ENCODE measurements at places on chromosomes 11 and 22. TPM values are rescaled to one million over a fixed set of nuclear protein-coding genes. Genes with fewer than 3 reads are reported as not detected.

DNA sequence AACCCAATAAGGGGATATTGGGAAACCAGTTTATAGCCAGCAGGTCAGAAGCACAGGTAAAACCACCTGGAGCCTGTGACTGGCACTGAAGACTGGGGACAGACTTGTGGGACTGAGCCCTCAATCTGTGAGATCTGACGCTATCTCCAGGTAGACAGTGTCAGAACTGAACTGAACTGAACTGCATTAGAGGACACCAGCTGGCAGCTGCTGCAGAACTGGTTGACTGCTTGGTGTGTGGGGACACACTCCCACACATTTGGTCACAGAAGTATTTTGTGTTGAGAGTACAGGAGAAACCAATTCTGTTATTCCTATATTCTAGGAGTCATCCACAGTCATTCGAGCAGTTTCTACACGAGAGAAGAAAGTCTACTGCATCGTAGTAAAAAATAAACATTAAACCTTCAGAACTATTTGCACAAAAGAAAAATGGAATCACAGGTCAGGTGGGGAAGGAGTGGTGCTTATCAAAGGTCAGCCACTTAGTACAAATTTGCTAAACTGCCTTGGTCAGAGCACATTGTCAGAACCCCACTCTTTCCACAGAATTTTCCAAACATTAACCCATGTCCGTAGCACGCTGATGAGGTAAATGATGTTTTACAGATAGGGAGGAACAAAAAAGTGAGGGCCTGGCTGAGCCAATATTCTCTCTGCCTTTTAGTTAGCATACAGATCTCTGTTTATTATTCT, 77.2 kb downstream of the SIK3 start:
- DNase-seq = no peak
- no peak overlapping the region for H3K27ac ChIP-seq
- H3K4me3 ChIP-seq = no peak overlapping the region
- no peaks in the 10 kb centered on the region for H3K4me1 ChIP-seq
- H3K36me3 ChIP-seq = no peaks in the 10 kb centered on the region
- no peaks in the 10 kb centered on the region for H3K27me3 ChIP-seq

GRCh38 chr11:110883256-110883655, 171.0 kb upstream of the ARHGAP20 start:
- no peaks in the 10 kb centered on the region for H3K4me1 ChIP-seq
- no peak overlapping the region for H3K27ac ChIP-seq
- no peak overlapping the region for H3K4me3 ChIP-seq
- no peak for DNase-seq
- H3K36me3 ChIP-seq = no peaks in the 10 kb centered on the region
- H3K27me3 ChIP-seq = no peaks in the 10 kb centered on the region

- H3K4me3 ChIP-seq = no peak overlapping the region
- H3K36me3 ChIP-seq = peaks cover 33% of the 10 kb centered on the region
- no peaks in the 10 kb centered on the region for H3K4me1 ChIP-seq
- no peak for DNase-seq
- H3K27me3 ChIP-seq = no peaks in the 10 kb centered on the region
- H3K27ac ChIP-seq = no peak overlapping the region
These were observed 13.1 kb downstream of the ZDHHC24 start for GRCh38 chr11:66532784-66533183.

DNA sequence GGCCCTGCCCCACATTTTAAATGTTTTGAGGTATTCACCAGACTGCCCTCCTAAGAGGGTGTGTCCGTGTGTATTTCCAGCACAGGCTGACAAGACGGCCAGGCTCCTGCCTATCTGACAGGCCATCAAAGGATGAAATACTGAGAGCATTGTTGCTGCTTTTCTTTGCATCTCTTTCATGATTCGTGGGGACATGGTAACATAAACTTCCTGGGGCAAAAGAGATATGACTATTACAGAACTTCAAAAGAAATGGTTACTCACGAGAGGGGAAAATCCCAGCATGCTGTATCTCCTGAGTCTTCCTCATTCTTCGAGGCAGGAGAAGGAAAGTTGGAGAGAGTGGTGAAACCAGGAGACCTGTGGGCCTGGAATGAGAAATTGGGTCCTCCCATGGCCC, 10.3 kb upstream of the BIK start:
- H3K27me3 ChIP-seq = no peaks in the 10 kb centered on the region
- peaks cover 7% of the 10 kb centered on the region for H3K36me3 ChIP-seq
- no peak overlapping the region for H3K4me3 ChIP-seq
- H3K27ac ChIP-seq = no peak overlapping the region
- no peaks in the 10 kb centered on the region for H3K4me1 ChIP-seq

DNA sequence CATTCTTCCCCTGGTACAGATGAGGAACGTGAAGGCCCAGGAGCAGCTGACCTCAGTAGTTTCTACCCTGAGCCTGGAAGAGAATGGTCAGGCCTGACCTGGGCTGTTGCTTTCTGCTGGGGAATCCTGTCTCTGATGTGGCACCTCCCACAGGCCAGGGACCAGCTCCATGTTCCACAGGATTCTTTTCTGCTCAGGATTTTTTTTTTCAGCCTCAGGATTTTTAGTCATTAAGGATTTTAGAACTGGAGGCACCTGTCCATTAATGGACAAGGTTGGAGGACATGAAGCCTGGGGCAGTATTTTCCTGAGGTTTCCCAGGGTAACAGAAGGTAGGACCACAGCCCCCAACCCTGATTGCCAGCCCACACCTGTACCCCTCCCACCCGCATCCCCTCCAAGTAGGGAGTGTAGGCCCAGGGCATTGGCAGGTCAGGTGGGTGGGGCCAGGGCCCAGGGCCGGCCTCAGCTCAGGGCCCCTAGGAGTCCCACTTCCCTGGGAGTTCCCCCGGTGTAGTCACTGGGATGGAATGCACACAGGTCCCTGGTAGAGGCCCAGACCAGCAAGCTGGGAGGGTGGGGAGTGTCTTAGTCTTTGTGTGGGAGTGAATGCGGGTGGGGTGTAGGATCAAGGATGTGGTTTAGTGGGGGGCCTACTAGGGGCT, 16.1 kb downstream of the BIK start:
- no peak for DNase-seq
- no peaks in the 10 kb centered on the region for H3K4me1 ChIP-seq
- no peak overlapping the region for H3K4me3 ChIP-seq
- no peaks in the 10 kb centered on the region for H3K27me3 ChIP-seq

DNA sequence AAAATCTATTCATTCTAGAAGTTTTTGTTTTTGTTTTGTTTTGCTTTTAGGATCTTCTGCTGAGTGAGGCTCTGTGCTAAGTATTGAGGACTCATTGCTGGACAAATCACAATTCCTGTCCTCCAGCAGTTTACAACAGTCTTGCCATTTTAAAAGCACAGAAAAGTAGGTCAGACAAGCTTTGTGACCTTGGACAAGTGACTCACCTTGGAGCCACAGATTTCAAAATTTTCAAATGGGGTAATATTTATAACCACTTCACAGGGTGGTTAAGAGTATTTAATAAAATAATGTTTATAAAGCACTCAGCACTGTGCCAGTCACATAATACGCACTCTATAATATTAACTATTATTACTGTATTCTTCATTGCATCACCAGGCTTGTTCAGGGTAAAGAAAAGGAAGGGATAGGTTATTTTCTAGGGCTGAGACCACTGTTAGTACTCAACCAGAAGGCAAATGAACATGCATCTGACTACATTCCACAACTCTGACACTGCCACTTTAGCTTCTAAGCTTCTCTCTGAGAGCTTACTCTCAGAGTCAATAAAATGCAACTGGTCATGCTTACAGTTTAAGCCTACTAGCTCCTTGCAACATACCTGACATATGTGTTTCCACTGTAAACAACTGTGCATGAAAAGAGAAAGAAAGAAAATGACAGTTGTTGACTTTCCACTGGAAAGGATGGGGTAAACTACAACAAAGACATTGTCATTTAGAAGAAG, 63.2 kb upstream of the FIBIN start:
- H3K27ac ChIP-seq = no peak overlapping the region
- no peaks in the 10 kb centered on the region for H3K4me1 ChIP-seq
- DNase-seq = no peak
- H3K36me3 ChIP-seq = no peaks in the 10 kb centered on the region
- no peaks in the 10 kb centered on the region for H3K27me3 ChIP-seq

DNA sequence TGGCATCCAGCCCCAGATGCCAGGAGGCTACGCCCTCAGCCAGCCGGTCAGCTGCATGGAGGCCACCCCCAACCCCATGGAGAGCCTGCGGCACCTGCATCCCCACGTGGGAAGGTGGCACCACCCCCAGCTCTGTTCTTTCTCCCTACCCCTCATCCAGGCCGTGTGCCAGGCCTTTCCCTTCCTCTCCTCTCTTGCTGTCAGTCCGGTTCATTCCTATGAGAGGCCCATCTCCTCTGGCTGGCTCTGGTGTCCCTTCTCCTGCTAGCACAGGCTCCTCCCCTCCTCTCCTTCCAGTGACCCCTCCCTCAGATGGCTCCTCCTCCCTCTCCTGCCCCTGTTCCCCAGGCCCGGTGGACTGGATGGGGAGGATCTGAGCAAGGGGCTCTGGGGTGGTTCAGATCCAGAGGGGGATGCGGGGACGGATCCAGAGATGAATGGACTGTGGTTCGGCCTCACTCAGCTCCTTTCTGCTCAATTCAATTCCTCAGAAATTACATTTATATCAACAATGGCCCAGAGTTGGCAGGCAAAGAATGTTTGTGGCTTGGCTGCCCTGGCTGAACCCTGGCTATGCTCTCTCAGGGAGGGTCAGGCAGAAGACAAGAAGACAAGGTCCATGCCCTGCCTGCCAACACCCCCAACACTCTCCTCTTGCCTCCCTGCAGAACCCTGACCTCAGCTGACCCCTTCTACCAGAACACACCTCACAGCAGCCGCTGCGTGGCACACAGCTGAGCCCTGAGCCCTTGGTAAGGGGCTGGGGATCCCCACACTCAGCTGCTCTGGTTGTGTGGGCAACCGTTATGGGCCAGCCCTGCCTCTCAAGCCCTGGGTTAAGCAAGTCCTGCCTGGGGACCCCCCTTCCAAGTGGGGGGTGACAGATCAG, 18.5 kb upstream of the LRRC10B start:
- peaks cover 3% of the 10 kb centered on the region for H3K4me1 ChIP-seq
- no peak overlapping the region for H3K4me3 ChIP-seq
- no peak overlapping the region for H3K27ac ChIP-seq
- peak; percentile 74 for DNase-seq
- peaks cover 3% of the 10 kb centered on the region for H3K36me3 ChIP-seq
- H3K27me3 ChIP-seq = no peaks in the 10 kb centered on the region

DNA sequence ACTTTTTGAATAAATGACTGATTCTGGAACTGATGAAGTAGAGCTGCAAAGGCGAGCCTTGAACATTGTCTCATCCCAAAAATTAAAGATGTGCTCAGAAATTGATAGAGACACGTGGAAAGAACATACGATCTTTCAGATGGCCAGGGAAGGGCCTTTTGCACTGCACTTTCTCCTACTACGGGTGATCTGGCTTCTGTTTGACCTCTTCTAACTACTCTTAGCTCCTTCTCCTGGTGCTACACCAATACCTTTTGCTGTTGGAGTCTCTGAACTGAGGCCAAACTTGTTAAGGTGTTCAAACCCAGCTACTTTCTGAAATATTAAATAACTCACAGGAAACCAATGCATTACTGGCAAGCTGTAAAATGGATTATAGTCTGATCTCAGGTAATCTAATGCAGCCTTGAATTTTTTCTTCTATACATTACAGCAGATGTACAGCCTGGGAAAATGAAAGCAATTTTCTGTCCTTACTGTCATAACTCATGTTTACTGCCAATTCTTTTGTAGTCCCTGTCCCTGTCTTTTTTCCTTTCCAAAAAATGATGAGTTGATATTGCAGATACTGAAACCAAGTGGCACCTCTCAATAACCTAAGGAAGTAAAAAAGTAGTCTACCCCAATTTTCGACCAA, 1086.1 kb upstream of the CNTN5 start:
- no peak overlapping the region for H3K4me3 ChIP-seq
- peaks cover 1% of the 10 kb centered on the region for H3K36me3 ChIP-seq
- no peaks in the 10 kb centered on the region for H3K4me1 ChIP-seq
- no peak for DNase-seq

DNA sequence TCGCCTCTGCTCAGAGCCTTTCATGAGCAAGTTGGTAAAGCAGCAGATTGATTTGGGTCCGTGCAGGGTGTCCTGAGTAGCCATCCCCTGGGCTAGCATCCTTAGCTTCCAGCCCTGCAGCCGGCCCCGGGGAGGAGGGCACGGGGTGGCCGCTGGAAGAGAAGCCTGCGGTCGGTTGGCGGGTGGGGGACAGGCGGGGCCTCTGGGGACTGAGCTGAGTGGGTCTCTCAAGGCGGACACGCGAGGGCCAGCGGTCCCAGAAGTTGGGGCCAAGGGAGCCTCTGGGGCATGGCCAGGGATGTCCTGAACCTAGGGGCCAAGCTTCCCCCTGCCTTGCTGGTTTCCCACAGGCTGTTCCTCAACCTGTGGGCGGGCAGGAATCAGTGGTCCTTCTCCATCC, 143.0 kb downstream of the TBC1D22A start:
- no peaks in the 10 kb centered on the region for H3K4me1 ChIP-seq
- no peaks in the 10 kb centered on the region for H3K27me3 ChIP-seq
- peaks cover 2% of the 10 kb centered on the region for H3K36me3 ChIP-seq

DNA sequence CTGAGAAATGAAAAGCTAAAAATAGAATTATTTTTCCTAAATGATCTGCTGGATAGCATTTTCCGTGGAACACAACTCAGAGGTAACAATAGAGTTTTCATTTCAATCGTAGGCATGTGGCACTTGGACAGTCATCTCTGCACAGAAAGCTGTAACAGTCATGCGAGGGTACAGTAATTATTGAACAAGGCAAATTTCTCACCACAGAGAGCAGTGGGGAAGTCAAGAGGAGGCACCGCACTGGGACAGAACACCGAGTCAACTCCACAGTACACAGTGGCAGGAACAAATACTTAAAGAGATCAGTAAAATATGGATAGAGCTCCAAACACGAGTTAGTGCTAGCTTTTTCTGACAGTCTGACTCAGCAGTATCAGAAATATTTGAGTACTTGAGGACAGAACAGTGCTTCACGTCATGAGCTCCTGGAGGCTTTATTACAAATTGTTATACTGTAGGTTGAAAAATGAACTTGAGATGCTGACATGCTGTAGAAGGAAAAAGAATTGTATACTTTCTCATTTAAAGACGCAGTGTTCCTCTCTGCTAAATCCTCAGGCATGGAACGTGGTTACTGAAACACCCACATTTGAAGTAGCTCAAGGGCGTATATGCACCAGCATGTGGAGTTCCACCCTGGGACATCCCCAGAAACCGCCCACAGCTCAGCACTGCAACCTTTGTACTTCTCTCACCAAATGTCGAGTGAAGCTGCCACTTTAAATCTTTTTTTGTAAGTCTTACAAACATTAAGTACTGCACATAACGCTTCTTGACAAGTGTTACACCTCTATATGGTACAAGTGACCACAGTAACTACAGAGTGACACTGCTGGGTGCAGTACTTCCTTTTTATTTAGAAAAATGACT, 27.4 kb upstream of the YPEL1 start:
- H3K4me3 ChIP-seq = no peak overlapping the region
- peaks cover 68% of the 10 kb centered on the region for H3K36me3 ChIP-seq
- H3K27me3 ChIP-seq = no peaks in the 10 kb centered on the region

- no peaks in the 10 kb centered on the region for H3K36me3 ChIP-seq
- no peaks in the 10 kb centered on the region for H3K4me1 ChIP-seq
- H3K27ac ChIP-seq = no peak overlapping the region
- no peak for DNase-seq
- H3K27me3 ChIP-seq = no peaks in the 10 kb centered on the region
These were observed 117.7 kb upstream of the CCDC90B start for GRCh38 chr11:83403691-83404389.

The MISFA gene
- 2.8 TPM for total RNA-seq

The SUSD2 gene
- 3.8 TPM for total RNA-seq

The MFRP gene
- not detected for total RNA-seq

The TRPM5 gene
- not detected for total RNA-seq

The EMID1 gene
- 5.4 TPM for total RNA-seq

The TSPAN18 gene
- 25.3 TPM for total RNA-seq

The PHF21B gene
- 60.3 TPM for total RNA-seq

The NCAM1 gene
- total RNA-seq = 2.2 TPM

The CRYBA4 gene
- total RNA-seq = 0.52 TPM

The INTS4 gene
- 38.6 TPM for total RNA-seq

The OR6A2 gene
- total RNA-seq = 0.33 TPM

The COMT gene
- total RNA-seq = 43.3 TPM

The LRRC56 gene
- 3.4 TPM for total RNA-seq

The NPTXR gene
- 7.8 TPM for total RNA-seq

The APOA5 gene
- total RNA-seq = 0.11 TPM

The FAM180B gene
- 0.31 TPM for total RNA-seq

Data from H9 (cell line).